ENCODE measurements at places on chromosomes 13 and 19.

GRCh38 chr13:44305917-44306370, 67.7 kb upstream of the SERP2 start:
- no peak for DNase-seq

- no peak for DNase-seq
Measured at GRCh38 chr19:34734537-34735103, 577 bp downstream of the ZNF181 start.

GRCh38 chr19:16797876-16798275, 31.3 kb upstream of the SIN3B start:
- no peak for DNase-seq

- DNase-seq, result no peak
Measured at GRCh38 chr19:3110126-3110825, 16.1 kb downstream of the GNA11 start.

DNA sequence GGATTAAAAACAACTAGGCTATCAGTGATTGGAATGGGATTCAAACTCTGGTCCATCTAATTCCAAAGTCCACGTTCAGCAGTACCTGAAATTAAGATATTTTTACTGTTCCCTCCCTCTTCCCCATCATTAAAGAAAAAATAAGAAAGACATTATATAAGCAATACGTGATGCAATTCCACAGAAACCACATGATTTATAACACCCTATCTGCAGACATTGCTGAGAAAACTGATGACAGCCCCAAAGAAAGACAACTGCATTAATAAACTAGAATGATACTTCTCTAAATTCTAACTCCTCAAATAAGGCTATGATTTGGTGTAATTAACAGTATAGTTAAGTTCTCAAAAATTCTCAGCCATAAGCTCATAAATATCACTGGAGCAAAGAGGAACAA, 19.1 kb downstream of the LNX2 start:
- DNase-seq, result no peak

- no peak for DNase-seq
Measured at GRCh38 chr19:50357178-50358100, 8.0 kb downstream of the NAPSA start.

DNA sequence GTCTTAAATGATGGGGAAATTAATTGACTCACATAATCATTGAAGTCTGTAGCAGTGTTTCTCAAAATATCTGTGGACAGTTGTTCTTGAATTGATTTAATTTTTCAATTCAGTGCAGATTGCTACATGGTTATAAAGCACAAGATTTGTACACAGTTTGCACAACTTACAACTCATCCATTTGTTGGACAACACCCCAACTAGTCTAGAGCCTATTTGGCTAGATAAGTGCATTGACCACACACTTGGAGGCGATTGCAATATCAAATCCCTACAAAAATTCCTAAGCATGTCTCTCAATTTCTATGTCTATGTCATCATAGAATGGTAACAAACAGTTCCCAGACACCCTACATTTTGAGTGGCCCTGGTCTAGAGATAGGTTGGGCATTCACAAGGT, 48.0 kb upstream of the IPO5 start:
- DNase-seq, result no peak

GRCh38 chr13:20460761-20461160, 64.9 kb downstream of the CRYL1 start:
- DNase-seq, result no peak

DNA sequence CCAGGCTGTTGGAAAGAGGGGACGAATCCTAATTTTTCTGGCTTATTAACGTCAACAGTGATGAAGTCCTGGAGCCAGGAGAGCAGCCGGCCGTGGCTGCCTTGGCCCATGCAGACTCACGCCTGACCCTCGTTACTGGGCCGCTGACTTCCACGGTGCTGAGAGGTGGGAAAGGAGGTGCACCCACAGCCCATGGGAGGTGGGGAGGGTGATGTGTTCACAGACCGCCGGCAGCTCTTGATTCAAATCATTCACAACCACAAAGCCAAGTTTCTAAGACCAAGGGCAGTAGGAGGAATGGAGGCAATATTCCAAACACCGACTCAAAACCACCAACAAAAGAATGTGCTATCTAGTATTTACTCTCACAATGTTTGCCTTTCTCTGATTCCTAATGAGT, 24.3 kb downstream of the COL4A2 start:
- DNase-seq, result no peak

GRCh38 chr19:18424890-18425514, 5.8 kb downstream of the SSBP4 start:
- no peak for DNase-seq

DNA sequence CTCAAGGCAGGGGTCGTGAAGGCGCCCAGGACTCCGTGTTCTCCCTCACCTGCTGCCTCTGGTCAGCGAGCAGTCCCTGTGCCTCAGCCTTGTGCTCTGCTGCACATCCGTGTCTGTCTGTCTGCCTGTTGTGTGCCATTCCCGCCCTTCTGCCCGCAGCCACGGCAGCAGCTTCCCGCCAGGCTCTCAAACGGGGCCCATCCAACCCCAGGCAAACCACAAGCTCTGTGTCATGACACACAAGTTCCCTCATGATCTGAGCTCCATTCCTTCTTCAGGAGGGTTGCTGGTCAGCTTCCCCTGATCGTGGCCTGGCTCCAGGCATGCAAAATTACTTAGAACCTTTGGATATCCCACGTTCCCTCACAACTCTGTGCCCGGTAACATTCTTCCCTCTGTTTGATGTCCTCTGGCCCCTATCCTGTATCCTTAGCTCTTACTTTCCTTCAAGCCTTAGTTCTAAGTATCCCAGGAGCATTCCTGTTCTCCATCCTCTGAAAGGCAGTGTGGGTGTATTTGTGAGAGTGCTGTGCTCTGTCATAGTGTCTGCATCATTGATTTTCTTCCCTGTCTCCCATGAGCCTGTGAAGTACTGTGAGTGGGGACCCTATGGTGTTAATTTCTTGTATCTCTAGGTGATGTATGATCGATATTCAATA, 3.2 kb downstream of the GPR183 start:
- DNase-seq, result no peak

GRCh38 chr13:113902986-113903775, 39.3 kb upstream of the GAS6 start:
- DNase-seq, result no peak

GRCh38 chr13:30857018-30857417, 49.1 kb upstream of the MEDAG start:
- no peak for DNase-seq

- no peak for DNase-seq
Measured at GRCh38 chr13:95279016-95279415, 22.2 kb downstream of the ABCC4 start.

DNA sequence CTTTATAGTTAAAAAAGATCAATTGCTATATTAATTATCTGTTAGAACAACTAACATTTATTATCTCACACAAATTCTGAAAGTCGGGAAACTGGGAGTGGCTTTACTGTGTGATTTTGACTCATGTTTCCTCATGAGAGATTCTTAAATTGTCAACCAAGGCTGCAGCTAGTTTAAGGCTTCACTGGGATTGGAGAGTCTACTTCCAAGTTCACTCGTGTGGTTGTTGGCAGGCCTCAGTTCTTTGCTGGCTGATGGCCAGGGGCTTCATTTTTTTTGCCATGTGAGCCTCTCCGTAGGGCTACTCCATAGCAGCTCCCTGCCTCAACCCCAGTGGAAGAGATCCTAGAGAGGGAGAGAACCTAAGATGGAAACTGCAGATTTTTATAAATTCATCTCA, 24.5 kb upstream of the LPAR6 start:
- DNase-seq, result no peak

DNA sequence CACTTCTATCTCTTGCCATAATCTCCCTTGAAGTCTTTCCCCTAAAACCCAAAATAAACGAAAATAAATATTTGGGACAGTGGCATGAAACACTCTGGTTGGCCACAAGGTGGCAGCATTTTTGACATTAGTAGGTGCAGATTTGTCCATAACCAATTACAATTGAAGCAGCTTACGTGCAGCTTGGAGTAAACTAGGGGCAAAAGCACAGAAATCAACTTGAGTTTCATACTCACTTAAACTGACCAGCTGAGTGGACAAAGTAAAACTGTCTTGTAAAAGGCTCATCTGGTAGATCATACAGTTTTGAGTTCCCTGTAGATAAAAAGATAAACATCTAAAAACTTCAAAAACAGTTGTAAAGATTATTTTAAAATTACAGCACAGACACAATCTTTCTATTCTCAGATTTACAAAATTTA, 18.8 kb downstream of the PDCD5 start:
- no peak for DNase-seq

- DNase-seq, result no peak
Measured at GRCh38 chr19:48639483-48640375, 2.5 kb upstream of the DBP start.

- DNase-seq, result no peak
Measured at GRCh38 chr13:97004096-97004876, 10.0 kb upstream of the OXGR1 start.

- DNase-seq, result no peak
Measured at GRCh38 chr19:44777715-44778347, at the start of gene CBLC. Gene CBLC, plus strand, starts transcription at chr19:44777890. Its CDS starts 42 bp downstream, at chr19:44777932.

GRCh38 chr13:86856991-86857390, 814.2 kb upstream of the SLITRK5 start:
- DNase-seq, result no peak

- no peak for DNase-seq
Measured at GRCh38 chr13:78632996-78633395, 26.0 kb downstream of the OBI1 start.

DNA sequence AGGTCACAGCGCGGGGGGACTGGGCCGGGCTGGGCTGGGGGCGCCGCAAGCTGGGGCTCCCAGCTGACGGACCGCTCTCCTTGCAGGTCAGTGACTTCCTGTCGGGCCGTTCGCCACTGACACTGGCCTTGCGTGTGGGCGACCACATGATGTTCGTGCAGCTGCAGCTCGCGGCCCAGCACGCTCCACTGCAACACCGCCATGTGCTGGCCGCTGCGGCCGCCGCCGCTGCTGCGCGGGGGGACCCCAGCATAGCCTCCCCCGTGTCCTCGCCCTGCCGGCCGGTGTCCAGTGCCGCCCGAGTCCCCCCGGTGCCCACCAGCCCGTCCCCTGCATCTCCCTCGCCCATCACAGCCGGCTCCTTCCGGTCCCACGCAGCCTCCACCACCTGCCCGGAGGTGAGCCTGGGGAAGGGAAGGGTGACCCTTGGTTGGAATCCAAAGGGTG, 5.7 kb downstream of the MIDN start:
- no peak for DNase-seq

DNA sequence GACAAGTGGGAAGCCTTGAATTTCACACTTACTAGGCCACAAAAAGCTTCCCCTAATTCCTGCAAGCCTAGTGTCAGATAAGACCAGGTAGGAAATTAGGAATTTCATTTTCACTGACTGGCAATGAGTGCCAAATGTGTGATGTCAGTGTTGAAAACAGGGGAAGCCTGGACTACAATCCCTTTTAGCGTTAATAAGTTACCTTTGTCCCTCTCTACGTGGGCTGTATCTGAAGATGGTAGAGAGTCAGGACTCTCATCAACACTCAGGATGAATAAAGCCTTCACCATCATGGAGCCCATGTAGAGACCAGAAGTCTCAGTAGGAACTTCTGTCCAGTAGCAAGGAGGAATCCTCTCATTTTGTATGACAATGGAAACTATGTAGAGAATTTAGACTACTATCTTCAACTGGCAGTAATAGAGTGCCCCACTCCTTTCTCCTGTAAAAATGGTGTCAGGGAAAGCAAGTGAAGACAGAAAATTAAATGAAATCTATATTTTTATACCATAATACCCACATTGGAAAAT, 324.1 kb upstream of the KLHL1 start:
- no peak for DNase-seq

DNA sequence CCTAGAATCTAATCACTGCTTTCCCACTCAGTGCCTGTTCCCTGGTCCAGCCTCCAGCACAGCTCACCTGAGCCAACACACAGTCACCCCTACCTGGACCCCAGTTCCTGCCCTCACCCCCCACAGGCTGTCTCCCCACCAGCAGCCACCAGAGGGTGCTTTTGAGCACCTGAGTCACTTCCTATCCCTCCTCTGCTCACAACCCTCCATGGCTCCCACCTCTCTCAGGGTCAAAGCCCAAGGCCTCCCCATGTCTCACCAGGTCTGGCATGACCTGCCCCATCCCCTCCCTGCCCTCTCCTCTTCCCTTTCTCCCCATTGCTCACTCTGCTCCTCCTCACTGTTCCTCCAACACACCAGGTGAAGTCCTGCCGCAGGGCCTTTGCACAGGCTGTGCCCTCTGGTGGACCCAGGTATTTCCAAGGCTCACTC, 7.1 kb upstream of the DPP9 start:
- no peak for DNase-seq

DNA sequence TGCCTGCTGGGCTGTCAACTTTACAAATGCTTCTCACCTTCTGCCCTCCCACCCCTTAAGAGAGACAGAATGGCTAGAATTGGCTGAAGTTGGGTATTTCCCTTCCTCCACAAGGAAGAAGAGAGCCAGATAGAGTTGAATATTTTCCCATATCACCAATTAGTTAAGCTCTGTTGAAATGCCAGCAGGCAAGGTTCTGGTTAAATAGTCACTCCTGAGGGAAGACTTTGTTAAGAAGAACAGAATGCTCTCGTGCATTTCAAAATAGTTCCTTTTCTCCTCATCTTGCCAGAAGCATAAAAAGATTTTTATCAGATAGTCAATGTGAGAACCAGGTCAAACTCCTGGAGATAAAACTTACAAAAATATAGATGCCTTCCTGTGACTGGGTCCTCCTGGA, 2857.0 kb upstream of the PCDH20 start:
- no peak for DNase-seq

GRCh38 chr19:339262-339887, 5.2 kb downstream of the MIER2 start:
- no peak for DNase-seq

- no peak for DNase-seq
Measured at GRCh38 chr13:114055766-114056165, 76.7 kb downstream of the RASA3 start.

DNA sequence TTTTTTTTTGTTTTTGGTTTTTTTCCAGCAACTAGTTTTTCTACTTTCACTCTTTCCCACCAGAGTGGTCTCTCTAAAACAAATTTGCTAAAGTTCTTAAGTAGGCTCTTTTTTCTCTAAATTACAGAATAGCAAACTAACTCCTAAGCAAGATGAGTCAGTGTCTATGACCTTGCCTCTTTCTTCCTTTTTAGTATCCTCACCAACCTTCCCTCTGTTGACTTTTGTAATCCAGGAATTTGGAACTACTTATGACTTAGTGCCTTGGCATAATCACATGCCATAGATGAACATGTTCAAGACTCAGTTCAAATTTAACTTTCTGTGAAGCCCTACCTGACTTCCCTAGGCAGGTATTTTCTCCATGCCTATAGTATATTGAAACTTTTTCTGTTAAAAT, 32.3 kb upstream of the AKAP11 start:
- no peak for DNase-seq

GRCh38 chr13:98208606-98209005, 31.5 kb upstream of the RNF113B start:
- DNase-seq, result no peak

- no peak for DNase-seq
Measured at GRCh38 chr13:34189946-34190345, 372.0 kb downstream of the RFC3 start.

GRCh38 chr13:28459911-28460310, 35.0 kb downstream of the FLT1 start:
- no peak for DNase-seq

DNA sequence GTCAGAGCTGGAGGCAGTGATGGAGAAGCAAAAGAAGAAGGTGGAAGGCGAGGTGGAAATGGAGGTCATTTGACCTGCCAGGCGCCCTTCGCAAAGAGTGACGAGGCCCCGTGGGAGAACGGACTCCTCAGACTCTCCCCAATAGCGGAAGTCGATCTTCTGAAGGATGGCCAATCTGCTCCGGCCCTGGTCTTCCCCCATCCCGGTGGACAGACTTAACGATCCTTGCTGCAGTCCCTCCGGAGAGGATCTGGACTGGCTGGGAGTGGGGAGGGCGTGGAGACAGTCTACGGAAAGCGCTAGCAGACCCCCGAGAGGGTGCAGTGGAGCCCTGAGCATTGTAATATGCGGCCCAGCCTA, 11.9 kb downstream of the EPS8L1 start:
- no peak for DNase-seq

All from BJ (cell line).